ENCODE measurements at places on chromosomes 4 and X.

- no peak for DNase-seq
Observed at GRCh38 chr4:16496501-16496900, 270.2 kb upstream of the TAPT1 start.

DNA sequence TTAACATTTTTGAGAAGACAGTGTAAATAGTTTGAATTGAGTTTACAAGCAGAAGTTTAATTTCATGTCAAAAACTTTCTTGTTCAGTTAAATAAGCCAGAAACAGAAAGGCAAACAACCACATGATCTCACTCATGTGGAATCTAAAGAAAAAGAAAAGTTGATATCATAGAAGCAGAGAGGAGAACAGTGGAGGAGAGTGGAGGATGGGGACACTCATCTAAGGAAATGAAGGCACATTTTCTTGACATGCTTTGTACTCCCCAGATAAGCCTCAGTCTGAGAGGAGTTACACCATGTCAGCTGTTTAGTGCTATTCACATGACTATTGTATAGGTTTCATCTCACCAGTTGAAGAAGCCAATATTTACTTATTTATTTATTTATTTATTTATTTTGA, 13.5 kb downstream of the SNCA start:
- DNase-seq, result peak; percentile 30

- DNase-seq, result no peak
Observed at GRCh38 chr4:6134612-6135220, 65.6 kb downstream of the JAKMIP1 start.

DNA sequence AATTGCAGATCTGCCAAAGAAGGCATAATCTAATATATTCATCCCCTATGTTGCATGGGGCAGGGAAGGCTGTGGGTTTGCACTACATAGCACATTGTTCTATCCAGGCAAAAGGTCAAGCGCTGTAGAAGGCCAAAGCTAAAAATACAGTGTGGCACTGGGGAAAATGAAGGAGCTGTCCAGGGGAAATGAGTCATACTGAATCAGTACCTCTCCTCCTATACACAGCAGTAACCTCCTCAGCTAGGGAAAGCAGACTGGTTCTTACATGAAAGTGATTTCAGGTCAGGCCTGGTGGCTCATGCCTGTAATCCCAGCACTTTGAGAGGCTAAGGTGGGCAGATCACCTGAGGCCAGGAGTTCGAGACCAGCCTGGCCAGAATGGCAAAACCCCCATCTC, 31.0 kb upstream of the SLC25A4 start:
- DNase-seq, result peak; percentile 90

DNA sequence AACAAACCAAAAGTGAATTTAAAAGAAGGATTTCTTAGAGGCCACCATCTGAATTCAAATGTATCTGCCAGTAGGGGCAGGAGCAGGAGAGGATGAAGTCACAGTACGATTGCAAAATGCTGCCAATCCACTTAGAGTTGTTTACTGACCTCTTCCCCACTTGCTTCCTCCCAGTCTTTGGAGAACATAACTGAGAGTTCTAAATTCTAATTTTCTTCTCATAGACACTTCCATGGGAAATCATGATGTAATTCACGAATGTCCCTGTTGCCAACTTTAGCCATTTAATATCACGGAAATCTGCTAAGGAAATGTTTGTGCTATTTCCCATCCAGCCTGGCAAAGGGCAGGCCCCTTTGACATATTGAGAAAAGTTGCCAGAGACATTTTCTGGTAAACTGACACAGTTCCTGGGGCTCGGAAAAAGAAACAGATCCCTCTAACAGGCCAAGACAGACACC, 33.6 kb upstream of the NOCT start:
- no peak for DNase-seq

DNA sequence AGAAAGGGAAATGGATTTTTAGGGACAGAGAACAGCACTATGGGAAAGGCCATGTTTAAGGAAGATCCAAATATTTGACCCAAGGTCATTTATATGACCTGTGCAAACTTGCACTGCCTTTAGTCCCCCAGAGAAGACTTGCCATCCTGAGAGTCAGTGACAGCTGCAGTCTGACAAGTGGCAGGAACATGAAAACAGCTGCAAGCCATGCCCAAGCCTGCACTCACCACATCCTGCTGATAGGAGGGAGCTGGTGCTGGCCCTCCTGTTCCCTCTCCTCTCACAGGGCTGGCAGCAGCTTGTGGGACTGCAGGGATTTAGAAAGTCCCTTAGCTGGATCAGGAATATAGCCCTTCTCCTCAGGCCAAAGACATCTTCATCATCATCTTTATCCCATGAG, 187.7 kb downstream of the RAP1GDS1 start:
- no peak for DNase-seq

- no peak for DNase-seq
Observed at GRCh38 chr4:93918856-93919255, 90.3 kb downstream of the ATOH1 start.

DNA sequence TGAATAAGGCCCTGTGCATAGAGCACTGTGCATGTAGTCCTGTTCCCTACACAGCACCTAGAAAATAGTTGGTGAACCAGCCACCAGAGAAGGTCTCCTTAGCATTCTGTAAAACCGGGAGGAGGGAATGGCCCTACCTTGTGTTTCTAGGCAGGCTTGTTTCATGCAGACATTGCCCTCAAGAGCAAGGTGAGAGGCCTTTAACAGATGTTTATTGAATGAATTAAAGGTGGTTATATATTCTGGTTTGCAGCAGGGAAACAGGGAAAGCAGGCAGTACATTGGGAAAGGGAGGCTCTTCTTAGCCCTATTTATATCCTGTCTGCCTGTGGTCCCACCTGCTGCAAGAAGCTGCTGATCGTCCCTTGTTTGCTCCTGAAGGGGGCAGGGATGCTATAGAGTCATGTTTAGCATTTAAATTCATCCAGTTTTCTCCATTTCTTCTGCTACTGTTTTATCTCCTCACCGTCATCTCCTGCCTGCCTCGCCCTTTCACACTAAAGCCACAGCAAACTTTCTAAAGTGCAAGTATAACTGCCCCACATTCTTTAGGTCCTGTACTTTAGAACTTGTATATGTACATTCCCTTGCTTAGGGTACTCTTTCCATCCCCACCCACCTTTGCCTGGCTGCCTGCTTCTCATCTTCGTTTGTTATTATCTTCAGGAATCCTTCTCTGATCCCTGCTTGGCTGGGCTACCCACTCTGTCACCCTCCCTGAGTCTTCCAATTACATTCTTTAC, 60.3 kb downstream of the EGF start:
- no peak for DNase-seq

DNA sequence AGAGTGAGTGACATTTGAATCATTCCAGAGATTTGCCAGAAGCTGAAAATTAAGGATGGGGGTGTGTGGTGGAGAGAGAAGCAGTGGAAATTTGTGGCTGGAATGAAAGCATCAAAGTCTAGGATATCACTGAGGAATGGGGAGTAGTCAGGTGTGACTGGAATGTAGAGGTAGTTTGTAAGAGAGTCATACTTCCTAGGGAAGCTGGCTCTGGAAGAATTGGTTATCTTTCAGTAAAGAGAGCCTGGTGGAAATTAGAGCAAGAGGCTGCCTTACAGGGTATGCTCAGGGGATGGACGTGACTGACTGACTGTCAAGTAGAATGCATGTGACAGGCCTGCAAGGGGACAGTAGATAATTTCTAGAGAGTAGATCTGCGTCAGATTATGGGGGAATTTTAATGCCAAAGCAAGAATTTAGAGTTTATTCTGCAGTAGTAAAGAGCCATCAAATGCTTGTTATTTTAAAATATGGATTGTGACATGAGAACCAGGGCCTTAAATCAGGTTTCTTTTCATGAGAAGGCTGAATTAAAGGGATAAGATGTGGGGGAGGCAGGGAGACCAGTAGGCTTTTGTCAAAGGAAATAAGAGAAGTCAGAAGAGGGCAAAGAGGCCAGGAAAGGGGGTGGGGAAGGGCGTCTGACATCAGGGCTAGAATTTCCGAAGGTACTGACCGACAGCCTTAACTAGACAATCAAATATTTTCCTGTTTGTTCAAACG, 109.9 kb downstream of the AFF1 start:
- peak; percentile 75 for DNase-seq
